Hippocampal formation (tissue), 2 donors: ENCODE measurements at places on chromosomes 3 and 15.
A peak's percentile ranks its signal among the peaks of the same experiment; 100 is the strongest.

- DNase-seq = no peak
These were observed 64.3 kb downstream of the LEO1 start for GRCh38 chr15:51907136-51907862.

DNA sequence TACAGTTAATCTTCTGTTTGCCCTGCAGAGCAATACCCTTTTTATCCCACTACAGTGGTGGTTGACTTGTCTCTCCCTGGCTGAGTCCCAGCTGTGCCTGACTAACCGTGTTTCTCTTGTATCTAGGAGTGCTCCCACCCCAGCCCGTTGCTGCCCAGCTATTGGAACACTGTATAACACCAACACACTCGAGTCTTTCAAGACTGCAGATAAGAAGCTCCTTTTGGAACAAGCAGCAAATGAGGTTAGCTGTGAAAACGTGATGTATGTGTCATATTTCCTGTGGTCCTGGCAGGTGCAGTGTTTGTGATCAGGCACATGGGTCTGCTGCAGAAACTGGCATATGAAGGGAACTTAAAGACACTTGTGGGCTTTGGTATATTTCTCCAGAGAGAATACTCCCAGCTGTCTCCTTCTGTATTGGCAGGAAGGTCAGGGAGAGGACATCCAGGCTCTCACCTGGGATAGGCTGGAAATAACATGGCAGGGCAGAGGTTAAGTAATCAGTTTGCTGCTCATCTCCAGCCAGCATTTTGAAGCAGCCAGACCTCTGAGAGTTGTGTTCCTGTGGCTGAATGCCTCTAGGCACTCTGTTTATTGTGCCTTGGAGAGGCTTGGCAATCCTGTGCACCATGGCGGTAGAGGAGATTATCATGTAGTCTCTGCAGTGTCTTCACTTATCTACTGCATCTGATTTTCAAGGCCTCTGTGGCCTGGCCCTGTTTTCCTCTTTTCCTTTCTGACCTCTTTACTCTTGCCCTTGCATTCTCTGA, 34.8 kb downstream of the ATG7 start:
- no peak for DNase-seq

- DNase-seq = no peak
These were observed 39.0 kb downstream of the PGPEP1L start for GRCh38 chr15:98968576-98968975.

DNA sequence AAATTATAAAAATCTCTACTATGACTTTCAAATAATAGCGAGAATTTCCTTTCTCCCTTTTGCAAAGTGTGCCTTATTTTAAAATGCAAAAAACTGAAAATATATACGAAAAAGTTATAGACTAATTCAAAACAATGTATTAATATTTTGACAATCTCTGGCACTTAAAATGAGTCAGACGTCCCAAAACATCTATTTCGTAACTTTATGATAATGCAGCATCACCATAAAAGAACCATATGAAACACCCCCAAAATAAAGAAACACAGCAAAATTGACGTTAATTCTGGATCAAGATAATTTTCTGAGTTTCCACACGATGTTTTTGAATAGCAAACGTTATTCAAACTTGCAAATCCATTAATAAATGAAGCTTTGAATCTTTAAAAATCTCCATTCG, 1.0 kb downstream of the COPS2 start:
- no peak for DNase-seq

- DNase-seq = no peak
These were observed 42.6 kb upstream of the ACKR4 start for GRCh38 chr3:132554437-132554836.

GRCh38 chr15:43517354-43518196, at the start of gene MAP1A:
MAP1A (plus strand) TSS chr15:43517608; CDS start chr15:43521474, 3,866 bp downstream.
- DNase-seq = peak; percentile 66

DNA sequence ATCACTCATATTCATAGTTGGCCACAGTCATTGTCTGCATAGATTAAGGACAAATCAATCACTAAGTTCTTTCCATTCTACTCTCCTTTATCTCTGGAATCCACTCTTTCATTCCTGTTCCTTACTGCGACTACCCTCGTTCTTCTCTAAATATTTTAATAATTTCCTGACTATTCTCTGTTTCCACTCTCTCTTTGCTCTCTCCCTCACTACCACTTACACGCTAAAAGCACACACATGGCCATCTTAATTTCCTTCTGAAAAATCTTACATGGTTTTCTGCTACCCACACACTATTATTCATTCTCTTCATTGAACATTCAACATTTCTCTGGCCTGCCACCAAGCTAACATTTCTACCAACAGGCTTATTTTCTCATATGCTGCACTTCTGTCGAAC, 279.6 kb upstream of the PLSCR5 start:
- no peak for DNase-seq

- DNase-seq = no peak
These were observed 44.3 kb upstream of the TM4SF1 start for GRCh38 chr3:149421764-149422163.

DNA sequence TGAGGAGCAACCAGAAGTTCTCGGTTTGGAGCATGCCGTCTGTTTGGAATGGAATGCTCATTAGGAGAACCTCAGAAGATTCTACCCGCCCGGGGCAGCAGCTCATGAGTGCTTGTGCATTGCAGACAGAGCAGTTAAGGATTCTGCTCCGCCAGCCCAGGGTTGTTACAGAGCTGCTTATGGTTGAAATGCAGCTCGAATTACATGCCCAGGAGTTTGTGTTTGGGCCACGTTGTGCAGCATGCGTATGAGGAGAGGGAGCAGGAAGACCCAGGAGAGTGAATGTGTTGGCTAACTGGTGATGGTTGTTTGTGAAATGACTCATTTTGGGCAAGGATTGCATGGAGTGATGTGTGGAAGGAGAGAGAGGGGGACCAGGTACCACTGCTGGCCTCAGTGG, 9.0 kb downstream of the FGD5 start:
- no peak for DNase-seq

GRCh38 chr3:83843716-83844115, 1115.1 kb upstream of the CADM2 start:
- DNase-seq = no peak

DNA sequence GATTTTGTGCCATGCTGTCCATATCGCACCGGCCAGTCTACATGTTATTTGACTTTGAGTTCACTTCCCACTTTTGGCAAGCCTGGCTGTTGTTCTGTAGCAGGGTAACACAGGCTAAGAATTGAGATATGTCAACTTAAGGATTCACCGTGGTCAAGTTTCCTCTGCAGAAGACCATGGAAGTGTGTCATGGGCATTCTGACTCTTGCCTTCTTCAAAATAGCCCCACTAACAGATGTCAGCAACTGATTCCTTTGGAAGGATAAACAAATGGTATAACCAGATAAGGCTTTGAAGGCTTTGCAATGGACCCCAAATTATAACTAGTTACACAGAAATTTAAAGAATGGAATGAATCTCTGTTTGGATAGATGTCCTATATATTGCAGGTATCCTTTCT, 20.1 kb upstream of the CD47 start:
- no peak for DNase-seq

- DNase-seq = no peak
These were observed 36.7 kb upstream of the GOLGA8B start for GRCh38 chr15:34620142-34620541.

GRCh38 chr3:120182613-120183511, 88.6 kb upstream of the GSK3B start:
- DNase-seq = no peak

DNA sequence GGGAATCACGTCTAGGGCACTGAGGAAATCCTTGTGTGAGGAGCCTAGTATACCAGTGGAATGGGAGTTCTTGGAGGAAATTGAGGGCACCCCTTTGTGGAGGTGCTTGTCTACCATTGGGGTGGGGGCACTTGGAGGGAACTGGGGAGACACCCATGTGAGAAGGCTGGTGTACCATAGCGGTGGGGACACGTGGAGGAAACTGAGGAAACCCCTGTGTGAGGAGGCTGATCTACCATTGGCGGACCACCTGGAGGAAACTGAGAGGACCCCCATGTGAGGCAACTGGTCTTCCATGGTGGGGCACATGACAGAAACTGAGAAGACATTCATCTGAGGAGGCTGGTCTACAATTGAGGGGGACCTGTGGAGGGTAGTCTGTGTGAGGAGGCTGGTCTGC, 164.5 kb downstream of the FBLN2 start:
- DNase-seq = no peak

DNA sequence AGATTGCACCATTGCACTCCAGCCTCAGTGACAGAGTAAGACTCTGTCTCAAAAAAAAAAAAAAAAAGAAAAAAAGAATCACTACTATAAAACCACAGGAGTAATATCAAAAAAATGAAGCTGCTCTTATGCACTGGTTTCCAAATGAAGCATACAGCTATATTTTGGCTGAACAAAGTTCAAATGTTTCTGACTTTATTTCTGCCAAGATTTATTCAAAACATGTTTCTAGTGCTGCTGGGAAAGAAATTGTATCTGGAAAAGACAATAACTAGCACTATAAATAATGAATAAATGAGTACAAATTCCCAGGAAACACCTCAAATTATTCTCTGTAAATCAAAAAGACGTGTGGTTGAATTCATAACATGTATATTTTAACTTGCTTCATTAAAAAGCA, 102.5 kb upstream of the MME start:
- DNase-seq = no peak

DNA sequence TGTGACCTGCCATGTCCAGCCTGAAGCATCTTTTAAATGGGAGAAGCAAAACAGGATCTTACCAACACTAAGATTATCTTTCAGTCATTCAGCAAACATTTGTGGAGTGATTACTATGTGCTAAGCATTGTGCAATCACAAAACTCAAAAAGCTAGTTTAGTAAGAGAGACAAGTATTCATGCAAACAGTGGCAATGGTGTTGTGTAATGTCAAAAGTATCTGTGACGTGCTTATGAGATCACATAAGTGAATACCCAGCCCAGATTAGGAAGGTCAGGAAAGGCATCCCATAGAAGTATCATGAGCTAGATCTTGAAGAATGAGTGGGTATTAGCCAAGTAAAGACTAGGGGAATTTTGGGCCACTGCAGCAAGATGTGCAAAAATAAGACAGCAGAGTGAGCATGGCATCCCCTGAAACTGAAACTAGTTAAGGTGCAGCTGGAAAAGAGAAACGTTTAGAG, 32.1 kb downstream of the SEC62 start:
- DNase-seq = no peak

- no peak for DNase-seq
These were observed 62.6 kb upstream of the IQSEC1 start for GRCh38 chr3:13135811-13136321.

- peak; percentile 49 for DNase-seq
These were observed 65.1 kb downstream of the GLCE start for GRCh38 chr15:69225355-69226022.

DNA sequence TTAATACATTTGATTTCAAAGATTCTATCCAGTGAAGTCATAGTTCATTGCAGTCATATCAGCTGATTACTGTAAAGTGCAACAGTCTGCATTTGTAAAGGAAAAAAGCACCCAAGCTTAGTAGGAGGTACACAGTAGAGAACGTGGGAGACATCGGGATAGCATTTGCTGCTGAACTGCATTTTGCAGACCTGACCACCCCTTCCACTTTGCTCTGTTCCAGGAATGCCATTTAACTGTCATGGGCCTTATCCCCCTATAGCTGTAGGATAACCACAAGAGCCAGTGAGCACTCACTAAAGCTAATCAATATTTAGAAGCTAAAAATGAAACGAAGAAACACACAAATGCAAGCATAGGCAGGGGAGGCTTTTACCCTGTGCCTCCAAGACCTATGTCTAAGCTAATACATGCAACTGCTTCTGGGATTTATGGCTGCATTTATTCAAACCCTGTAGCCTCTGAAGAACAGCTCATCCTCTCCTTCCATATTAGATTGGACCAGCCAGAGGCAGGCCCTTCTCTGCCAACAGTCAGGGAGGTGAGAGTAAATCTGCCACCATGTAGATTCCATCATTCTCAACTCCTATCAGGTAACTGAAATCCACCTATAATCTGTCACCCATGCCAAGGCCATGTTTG, 23.0 kb downstream of the TNIK start:
- DNase-seq = no peak

GRCh38 chr3:115790759-115791158, 167.4 kb downstream of the GAP43 start:
- DNase-seq = no peak

DNA sequence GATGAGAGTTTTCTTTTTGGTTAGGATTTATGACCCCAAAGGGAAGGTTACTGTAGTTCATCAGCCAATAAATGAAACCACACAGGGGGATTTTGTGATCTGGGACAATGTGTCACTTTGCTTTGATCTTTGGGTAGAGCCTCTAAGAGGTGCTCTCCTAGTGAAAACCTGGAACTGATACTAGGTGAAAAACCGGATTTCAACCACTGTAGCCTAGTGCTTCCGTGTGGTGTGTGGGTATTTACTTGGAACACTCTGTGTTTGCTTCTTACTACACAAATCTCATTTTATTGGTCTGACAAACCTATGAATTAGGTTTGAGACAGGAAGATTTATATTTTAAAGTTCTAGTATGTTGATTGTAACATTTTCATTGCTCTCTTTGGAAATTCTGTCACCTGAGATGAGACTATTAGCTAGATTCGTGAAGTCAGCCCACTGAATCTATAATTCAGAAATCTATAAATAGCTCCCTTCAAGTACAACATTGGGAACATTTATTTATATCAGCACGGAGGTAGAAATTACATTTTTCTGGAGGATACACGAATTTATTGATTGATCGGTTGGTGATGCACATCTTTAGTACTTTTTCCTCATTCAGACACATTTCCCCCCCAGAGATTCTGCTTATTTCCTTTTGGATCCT, 119.8 kb downstream of the AKAP13 start:
- DNase-seq = no peak

DNA sequence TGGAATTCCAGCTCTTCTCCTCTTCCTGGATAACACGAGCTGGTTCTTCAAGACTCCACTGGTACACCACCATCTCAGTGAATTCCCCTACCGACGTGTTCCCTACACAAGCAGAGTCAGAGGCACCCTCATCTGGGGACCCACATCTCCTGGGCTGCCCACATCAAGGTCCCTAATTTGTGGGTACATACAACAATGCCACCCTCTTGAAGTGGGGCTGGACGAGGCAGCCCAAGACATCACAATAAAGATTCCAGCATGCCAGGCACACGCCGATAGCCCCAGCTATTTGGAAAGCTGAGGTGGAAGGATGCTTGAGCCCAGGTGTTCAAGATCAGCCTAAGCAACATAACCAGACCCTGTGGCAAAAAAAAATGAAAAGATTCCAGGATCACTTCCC, 221.2 kb upstream of the LINGO1 start:
- no peak for DNase-seq
